Neural cell (in vitro differentiated cells): ENCODE measurements at places on chromosomes 16 and 17. TPM values are rescaled to one million over a fixed set of nuclear protein-coding genes. Genes with fewer than 3 reads are reported as not detected.

ZNF18 gene
- polyA plus RNA-seq: 18.6 and 19.8 TPM in 2 replicates

CDH1 gene
- 0.86 and 1.2 TPM in 2 replicates for polyA plus RNA-seq

KRTAP3-1 gene
- polyA plus RNA-seq: not detected in 2 replicates

CACNG5 gene
- polyA plus RNA-seq: 1.2 TPM in 1 of 2 replicates, not detected in the other

NAGS gene
- polyA plus RNA-seq: 0.50 TPM in 1 of 2 replicates, not detected in the other

TLCD3B gene
- polyA plus RNA-seq: 18.9 and 21.7 TPM in 2 replicates

SERPINF2 gene
- polyA plus RNA-seq: 1.6 TPM in 1 of 2 replicates, not detected in the other

TBC1D3B gene
- 6.9 and 9.8 TPM in 2 replicates for polyA plus RNA-seq

P2RX1 gene
- not detected in 2 replicates for polyA plus RNA-seq

TMEM88 gene
- polyA plus RNA-seq: 4.2 and 6.7 TPM in 2 replicates

SLC35G6 gene
- polyA plus RNA-seq: not detected in 2 replicates

TPSAB1 gene
- polyA plus RNA-seq: not detected in 2 replicates

CHD9NB gene
- 0.16 and 0.17 TPM in 2 replicates for polyA plus RNA-seq

CHCT1 gene
- polyA plus RNA-seq: not detected in 2 replicates

GALR2 gene
- not detected in 2 replicates for polyA plus RNA-seq

CCL2 gene
- polyA plus RNA-seq: 0.57 TPM in 1 of 2 replicates, not detected in the other

STH gene
- polyA plus RNA-seq: not detected in 2 replicates

GPRC5C gene
- 10.8 and 12.8 TPM in 2 replicates for polyA plus RNA-seq

DPEP2 gene
- polyA plus RNA-seq: not detected in 2 replicates

PRCD gene
- polyA plus RNA-seq: 13.2 and 22.5 TPM in 2 replicates

RASD1 gene
- 57.7 and 57.9 TPM in 2 replicates for polyA plus RNA-seq
